NCI-H510A (cell line): ENCODE measurements at places on chromosomes 7 and 10.

DNA sequence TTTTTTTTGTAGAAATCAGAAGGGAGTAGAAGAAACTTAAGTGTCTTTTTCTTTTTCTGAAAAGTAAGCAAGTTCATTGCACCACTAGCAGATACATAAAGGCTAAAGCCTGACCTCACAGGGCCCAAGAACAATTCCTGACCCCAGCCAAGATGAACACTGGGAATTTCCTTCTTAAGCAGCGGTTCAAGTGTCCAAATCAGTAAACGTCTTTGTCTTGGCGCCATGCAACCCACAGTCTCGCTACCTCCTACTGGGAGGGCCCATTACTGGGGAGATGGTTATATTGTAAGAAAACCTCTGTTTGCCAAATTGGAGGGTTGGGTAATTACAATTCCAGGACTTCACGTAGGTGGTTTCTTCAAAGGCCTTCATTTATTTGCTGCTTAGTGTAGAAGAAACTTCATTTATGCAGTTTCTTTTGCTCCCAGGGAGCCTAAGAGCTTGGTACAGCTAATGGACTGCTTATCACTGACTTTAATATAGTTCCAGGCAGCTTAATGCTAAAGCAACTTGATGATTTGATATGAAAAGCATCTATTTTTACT lies 58.3 kb upstream of the ADRB1 start:
- DNase-seq: no peak

- no peak for DNase-seq
Observed at GRCh38 chr10:131346456-131346855, 34.9 kb upstream of the TCERG1L start.

DNA sequence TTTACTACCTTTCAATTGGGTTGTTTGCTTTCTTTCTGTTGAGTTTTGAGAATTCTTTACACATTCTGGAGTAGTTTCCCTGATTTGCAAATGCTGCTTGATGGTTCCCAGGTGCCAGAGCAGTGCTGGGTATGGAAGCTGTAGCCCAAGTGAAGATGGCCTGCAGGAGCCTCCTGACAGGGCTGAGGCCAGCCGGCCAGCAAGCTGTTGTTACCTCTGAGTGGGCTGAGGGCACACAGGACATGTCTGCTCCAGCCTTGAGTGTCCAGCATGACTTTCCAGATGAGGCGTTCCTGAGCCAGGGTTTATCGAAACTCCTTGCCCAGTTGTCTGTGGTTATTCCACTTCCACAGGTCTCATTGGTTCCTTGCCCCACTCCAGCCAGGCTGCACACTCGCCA lies 164.6 kb upstream of the TNS3 start:
- DNase-seq: no peak

DNA sequence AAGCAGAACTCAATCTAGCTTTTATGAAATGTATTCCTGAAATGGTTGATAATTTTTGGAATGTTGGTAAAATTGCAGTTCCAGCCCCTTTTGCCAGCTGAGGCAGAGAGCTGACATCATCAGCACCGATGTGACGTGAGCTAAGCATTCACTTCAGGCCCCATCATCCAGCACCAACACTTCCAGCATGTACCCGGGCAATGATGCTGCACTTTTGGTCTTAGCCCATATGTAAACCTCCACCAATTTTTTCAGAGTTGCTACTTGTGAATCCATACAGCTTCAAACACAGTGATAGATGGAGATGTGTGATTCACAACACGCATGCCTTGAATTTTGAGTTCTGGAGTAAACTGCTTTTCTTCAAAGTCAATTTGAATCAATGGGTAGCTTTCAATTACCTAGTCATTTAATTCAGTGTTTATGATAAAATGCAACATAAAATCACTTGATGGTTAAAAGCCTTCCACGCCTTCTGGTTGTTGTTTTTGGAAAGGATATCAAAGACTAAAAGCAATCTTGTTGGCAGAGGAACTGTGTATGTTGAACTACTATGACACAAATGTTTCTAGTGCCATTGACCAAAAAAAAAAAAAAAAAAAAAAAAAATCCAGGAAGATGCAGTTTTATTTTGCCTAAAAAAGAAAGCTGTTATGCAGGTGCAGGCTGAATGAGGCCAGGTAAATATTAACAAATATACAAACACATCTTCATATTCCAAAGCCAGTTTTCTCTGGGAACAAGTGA lies 73.9 kb downstream of the NRP1 start:
- DNase-seq: no peak

DNA sequence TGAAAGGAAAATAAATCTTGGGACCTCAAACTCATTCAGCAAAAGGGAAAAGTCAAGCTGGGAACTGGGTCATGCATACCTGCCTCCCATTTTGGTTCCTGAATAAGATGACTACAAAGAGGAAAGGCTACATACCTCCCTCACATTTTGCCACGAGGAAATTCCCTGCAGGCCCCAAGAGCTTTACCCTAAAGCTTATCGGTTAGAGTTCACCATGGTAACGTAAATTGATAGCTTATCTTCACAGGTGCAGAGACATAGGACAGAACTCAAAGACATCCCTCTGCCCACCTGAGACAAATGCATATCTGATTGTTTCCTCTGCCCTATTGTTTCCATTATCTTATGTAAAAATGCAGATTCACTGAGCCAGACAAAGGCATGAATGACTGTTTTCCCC lies 31.5 kb upstream of the GRB10 start:
- DNase-seq: no peak

GRCh38 chr7:109579901-109580300 lies 1010.2 kb downstream of the DNAJB9 start:
- no peak for DNase-seq

- no peak for DNase-seq
Observed at GRCh38 chr7:158401295-158401694, 186.3 kb downstream of the PTPRN2 start.
